EH (cell line): ENCODE measurements at places on chromosomes 4 and X.

- DNase-seq = no peak
These were observed 15.7 kb downstream of the SH2D1A start for GRCh38 chrX:124362072-124362471.

DNA sequence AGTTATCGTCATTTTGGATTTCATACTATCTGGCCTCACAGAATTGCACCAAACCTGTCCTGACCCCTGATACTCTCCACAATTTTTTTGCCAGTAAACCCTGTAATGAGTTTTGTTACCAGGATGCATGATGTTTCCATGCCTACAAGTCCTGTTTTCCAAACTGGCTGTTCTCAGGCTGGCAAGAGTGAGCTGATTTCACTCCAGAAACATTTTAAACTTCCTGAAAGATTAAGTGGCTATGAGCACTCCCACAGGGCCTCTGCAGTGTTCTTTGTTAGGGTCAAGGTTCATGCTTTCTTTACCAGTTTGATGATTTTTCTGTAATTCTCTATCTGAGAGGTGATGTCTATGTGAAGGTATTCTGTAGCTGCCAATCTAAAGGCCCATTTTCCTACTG is 31.7 kb upstream of the PDLIM3 start:
- DNase-seq = peak; percentile 58

- peak; percentile 4 for DNase-seq
These were observed 3.4 kb downstream of the CD38 start for GRCh38 chr4:15781427-15782095.

GRCh38 chr4:183409934-183410333 is 34.5 kb upstream of the CDKN2AIP start:
- DNase-seq = no peak

- no peak for DNase-seq
These were observed 32.1 kb upstream of the VEGFD start for GRCh38 chrX:15416133-15416993.

DNA sequence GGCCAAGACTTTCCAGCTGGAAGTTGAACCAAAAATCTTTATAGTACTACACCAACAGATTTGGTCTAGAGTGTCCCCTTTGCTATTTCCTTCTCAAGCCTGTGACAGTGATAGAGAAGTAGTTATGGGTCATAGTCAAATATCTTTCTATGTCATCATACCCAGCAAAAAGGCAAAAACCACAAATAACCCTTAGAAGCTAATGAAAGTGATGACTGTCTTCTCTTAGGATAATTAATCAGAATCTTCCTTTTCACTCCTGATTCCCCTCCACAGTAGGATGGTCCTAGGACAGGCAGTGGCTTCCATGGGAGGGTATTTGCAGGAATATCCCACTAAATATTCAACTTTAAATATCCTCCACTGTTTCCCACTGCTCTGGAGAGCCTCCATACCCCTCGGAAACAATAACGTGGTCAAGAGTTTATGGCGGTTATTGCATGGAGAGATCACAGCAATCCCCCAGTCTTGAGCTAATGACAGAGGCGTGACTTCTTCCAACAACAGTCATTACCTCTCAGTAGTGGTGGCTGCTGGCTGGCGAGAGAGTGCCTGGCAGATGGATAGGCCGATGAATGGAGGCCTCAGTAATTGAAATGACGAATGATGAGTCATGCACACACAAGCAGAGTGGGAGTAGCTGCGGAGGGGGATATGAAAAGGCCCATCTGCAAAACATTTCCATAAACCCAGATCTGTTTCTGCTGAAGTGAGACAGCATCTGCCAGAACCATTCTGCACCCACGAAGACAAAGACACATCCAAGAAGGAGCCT is 154.9 kb downstream of the STK32B start:
- peak; percentile 96 for DNase-seq

DNA sequence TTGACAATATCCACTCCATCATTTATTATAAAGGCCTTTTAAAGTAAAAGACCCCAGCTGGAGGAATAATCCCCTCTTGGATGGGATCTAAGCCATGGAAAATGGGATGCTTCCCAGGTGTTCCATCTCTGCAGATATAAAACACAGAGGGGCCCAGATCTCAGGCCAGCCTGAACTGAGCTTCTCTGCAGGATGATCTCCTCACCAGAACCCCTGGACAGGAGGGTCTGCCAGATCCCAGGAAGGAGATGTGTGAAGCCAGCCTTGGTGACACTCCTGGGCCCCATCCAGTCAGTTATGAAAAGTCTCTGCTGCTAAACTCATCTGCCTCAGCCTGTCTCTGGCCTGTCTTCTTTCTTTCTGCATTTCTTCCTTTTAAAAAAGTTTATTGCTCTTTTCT is 56.7 kb downstream of the HTRA3 start:
- no peak for DNase-seq

DNA sequence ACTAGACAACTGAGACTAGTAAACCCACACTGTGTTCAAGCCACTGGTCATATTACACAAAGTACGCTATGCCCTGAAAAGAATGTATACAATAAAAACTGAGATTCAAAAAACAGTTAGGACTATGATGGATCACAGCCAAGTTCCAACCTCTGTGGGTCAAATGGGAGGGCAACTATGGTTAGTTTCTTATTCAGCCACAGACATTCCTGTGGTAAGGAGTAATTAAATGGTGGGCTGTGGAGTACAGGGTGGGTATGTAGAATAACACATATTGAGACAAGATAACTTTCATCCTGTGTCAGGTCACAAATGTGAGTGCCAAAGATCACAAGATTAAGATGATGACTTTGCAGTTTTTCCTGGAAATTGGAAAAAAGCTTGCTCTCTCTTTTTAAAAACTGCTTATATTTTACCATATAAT is 167.2 kb downstream of the NPNT start:
- DNase-seq = peak; percentile 77

GRCh38 chrX:30580641-30581040 is 3.1 kb upstream of the TASL start:
- DNase-seq = no peak

- DNase-seq = no peak
These were observed 169.2 kb upstream of the MAGEB18 start for GRCh38 chrX:25968920-25969319.

- peak; percentile 57 for DNase-seq
These were observed 430.0 kb downstream of the INPP4B start for GRCh38 chr4:142416121-142416520.

DNA sequence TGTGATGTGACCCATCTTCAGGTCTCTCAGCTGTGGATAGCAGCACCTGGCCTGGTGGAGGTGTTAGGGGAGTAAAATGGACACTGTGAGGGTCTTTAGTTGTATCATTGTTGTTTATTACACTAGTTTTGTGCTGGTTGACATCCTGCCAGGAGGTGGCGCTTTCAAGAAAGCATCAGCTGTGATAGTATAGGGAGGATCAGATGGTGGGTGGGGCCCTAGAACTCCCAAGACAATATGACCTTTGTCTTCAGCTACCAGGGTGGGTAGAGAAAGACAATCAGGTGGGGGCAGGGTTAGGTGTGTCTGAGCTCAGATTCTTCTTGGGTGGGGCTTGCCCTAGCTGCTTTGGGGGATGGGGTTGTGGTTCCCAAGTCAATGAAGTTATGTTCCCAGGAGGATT is 162.8 kb downstream of the PPP1R2C start:
- peak; percentile 4 for DNase-seq

- DNase-seq = peak; percentile 71
These were observed at the start of gene RAP2C for GRCh38 chrX:132219343-132219768. TSS of gene RAP2C (minus strand) at chrX:132219447. CDS start at chrX:132217268, 2,179 bp downstream.

DNA sequence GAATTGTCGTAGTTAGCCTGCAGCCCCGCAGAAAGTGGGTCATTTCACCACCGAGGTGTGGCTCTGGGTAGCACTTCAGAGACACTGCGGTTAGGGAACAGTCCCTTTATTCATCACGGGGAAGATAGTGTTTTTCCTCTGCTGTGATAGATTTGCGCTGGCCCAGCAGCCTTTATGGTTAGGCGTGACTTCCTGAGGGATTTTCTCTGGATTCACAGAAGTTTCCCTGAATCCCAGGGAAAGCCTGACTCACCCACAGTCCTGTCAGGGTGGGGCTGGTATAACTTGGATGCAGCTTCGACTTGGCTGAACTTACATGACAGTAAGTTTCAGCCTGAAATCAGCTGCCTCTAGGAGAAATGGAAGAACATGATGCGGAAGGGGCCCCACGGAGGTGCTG is 196.3 kb upstream of the HHIP start:
- DNase-seq = peak; percentile 5

DNA sequence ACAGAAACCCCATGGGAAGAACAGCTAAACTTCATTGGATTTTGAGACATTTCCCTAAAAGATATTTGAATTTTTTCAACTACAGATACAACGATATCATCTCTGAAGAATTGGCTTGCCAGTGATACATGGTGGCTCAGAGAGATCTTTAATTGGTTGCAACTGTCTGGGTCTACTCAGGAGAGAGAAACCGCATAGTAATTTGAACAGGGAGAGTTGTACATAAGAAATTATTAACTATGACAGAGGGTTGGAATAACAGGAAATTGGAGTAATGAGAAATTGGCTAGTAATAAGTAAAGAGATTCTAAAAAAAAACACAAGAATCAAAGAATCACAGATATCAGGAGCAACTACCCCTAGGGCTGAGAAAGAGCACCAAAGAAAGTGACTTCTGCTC is 118.4 kb downstream of the KLHL13 start:
- no peak for DNase-seq
